ENCODE measurements at places on chromosomes 2 and 18.

DNA sequence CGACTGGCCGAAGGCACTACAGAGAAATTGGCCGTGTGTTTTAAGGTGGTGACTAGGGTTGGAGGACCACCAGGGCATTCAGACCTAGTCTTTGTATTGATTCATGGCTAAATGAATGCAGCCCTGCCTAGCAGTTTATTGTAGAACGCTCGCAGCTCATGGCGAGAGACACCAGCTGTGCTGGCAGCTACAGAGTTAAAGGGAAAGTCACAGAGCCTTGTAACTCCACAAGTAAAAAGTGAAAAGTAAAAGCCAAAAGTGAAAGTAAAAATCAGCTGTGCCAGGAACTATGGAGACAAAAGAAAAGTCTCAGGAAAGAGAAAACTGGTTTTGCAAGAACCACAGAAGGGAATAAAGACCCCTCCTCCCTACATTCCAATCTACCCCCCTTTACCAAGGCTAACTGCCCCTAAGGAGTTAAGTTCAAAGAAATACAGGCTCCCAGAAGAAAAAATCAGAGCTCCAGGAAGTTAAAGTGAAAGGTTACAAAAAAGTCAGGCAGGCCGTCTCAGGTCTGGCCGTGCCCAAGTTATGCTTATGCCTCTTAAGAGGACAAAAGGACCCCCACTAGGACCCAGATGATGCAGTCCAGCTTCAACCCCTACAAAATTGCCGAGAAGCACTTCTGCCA is 46.4 kb upstream of the SELENOI start:
- peak; percentile 19 for DNase-seq

DNA sequence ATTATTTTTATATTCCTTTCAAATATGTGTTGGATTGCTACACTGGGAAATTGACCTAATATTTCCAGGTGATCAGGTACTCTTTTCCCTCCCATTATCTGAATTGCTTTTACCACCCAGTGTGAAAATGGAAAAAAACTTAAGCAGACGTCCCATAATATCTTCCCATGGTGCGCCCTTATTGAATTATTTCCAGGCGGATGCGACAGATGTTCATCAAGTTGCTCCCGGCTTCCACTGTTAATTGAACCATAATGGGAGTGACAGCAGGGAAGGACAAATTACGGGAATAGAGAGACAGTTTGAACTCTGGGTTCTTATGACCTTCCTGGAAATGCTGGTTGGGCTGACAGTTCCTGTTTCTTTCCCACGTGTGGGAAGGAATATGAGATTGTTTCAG is 93.3 kb downstream of the THSD7B start:
- no peak for DNase-seq

DNA sequence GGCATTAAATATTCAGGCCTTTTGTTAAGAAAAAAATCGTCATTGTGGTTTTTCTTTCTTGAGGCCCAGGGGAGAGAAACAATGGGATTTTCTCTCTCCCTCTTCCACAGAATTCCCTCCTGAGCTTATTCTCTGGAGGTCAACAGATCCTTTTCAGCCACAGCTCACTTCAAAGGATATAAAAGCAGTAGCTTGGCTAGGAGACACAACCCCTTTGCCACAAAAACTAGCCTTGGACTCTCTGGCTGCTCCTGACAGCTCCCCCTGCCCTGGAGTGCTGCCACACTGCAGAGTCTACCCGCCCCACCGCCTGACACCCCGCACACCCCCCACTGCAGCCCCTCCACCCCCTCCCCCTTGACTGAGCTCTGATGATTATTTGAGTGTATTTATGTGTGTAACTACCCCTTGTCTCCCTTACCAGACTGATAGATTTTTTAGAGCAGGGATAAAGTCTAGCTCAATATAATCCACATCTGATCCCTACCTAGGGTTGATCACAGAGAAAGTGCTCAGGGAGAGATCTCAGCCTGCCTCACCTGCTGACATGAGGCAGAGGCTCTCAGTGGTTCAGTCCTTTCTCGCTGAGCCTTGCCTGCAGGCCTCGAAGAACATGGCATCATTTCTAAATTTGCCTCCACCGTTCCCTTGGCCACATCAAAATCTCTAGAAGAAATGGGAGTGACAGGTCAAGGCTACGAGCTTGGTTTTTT is 132.2 kb upstream of the SP5 start:
- no peak for DNase-seq

- DNase-seq = no peak
Measured at GRCh38 chr2:138500592-138501424, 762 bp upstream of the SPOPL start.

DNA sequence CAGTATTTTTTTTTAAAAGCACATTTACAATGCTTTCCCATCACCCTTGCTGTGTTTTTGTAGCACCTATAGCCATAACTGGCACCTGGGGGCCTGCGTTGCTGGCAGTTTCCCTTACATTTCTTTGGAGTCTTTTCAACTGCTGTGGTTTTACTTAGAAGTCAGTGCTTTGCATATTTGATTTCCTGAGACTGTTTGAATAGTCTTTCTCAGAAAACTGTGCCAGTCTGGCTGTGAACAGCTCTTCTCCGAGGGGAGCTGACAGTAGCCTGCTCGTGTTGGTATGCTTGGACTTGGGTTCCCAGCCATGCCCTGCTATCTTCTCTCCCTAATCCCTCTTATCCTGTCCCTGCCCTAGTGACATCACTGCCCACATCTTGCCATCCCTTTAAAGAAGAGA is 81.5 kb downstream of the DPP4 start:
- no peak for DNase-seq

DNA sequence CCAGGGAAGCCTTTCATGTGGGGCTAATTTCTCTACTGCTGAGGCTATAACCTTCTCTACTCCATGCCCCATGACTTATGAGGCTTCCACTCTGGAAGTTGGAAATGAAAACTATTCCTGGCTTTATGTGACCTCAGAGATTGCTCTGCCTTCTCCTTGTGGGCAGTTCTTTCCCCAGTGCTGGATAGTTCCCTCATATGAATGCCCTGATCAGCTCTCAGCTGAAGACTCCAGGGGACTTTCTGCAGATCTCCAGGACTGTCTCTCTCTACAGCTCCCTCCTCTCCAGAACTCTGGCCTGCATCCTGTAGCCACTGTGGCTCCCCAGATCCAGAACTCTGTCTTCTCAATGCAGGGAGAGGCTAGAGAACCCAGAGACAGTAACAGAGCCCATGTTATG is 235.1 kb downstream of the SEPTIN10 start:
- DNase-seq = no peak

DNA sequence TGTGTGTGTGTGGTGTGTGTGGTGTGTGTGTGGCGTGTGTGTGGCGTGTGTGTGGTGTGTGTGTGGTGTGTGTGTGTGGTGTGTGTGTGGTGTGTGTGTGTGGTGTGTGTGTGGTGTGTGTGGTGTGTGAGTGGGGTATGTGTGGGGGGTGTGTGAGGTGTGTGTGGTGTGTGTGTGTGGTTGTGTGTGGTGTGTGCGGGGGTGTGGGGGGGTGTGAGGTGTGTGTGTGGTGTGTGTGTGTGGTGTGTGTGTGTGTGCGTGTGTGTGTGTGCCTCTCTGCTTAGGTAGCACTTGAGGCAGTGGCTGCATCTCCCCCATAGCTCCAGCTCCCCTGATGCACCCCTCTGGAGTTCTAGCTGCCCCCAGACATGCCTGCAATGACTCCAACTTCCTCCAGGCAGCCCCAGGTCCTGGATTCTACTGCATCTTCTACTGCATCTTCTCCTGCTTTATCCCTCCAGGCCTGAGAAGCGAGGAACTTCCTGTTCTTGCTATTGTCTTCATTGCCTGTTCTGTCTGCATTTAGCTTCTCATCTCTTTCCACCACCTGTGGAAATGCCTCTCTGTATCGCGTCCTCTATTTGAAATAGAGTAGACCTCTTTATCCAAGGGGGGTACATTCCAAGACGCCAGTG is 22.2 kb upstream of the MLPH start:
- no peak for DNase-seq

DNA sequence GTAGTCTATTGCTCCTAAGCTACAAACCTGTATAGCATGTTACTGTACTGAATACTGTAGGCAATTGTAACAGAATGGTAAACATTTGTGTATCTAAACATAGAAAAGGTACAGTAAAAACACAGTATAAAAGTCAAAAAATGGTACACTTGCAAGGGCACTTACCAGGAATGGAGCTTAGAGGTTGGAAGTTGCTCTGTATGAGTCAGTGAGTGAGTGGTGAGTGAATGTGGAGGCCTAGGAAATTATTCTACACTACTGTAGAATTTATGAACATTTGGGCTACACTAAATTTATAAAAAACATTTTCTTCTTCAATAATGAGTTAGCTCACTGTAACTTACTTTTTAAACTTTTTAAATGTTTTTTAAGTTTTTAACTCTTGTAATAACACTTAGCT is 19.0 kb downstream of the NABP1 start:
- DNase-seq = no peak

GRCh38 chr18:76875390-76876325 is 53.3 kb downstream of the ZNF236 start:
- DNase-seq = peak; percentile 40

GRCh38 chr2:172230889-172231401 is 128.2 kb upstream of the DLX2 start:
- DNase-seq = no peak

DNA sequence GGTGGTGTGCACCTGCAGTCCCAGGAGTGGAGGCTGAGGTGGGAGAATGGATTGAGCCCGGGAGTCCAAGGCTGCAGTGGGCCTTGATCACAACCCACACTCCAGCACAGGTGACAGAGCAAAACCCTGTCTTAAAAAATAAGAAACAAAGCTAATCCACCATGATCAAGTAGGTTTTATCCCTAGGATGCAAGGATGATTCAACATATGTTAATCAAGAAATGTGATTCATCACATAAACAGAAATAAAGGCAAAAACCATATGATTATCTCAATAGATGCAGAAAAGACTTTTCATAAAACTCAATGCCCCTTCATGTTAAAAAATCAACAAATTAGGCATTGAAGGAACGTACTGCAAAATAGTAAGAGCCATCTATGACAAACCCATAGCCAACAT is 58.1 kb downstream of the CCBE1 start:
- no peak for DNase-seq

- DNase-seq = no peak
Measured at GRCh38 chr2:223641082-223641481, 38.9 kb upstream of the SCG2 start.

GRCh38 chr2:238383743-238384380 is 42.9 kb upstream of the ASB1 start:
- DNase-seq = no peak

- peak; percentile 70 for DNase-seq
Measured at GRCh38 chr18:489244-490023, 11.1 kb downstream of the COLEC12 start.

DNA sequence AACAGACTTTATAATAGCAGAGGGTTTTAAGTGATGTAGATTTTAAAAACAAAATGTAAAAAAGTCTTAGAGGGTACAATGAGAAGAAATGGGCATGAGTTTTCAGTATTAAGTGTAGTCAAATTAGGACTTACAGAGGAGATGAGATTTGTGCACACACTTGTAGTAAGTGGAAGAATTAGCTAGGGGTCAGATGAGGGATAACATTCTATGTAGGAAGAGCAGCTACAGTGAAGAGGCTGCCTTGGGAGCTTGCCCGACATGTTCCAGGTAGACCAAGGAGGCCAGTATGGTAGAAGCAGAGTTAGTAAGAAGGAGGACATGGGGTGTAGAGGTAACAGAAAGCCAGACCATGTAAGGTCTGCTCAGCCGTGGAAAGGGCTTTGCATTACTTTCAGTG is 189.2 kb upstream of the DSEL start:
- no peak for DNase-seq

DNA sequence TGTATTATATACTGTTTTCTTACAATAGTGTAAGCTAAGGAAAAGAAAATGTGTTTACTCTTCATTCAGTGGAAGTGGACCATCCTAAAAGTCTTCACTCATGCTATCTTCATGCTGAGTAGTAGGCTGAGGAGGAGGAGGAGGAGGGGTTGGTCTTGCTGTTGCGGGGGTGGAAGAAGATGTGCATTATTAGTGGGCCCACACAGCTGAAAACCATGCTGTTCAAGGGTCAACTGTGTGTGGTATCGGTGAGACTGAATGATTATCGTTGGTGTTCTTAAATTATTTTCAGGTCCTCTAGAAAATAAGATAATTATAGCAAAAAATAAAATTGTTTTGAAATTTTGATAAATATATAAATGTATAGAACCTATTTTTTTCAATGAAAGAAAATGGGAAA is 22.0 kb downstream of the INSIG2 start:
- no peak for DNase-seq

GRCh38 chr18:49342690-49343089 is 117.8 kb downstream of the DYM start:
- no peak for DNase-seq

GRCh38 chr2:230346921-230347533 is 20.0 kb downstream of the SP140L start:
- no peak for DNase-seq

DNA sequence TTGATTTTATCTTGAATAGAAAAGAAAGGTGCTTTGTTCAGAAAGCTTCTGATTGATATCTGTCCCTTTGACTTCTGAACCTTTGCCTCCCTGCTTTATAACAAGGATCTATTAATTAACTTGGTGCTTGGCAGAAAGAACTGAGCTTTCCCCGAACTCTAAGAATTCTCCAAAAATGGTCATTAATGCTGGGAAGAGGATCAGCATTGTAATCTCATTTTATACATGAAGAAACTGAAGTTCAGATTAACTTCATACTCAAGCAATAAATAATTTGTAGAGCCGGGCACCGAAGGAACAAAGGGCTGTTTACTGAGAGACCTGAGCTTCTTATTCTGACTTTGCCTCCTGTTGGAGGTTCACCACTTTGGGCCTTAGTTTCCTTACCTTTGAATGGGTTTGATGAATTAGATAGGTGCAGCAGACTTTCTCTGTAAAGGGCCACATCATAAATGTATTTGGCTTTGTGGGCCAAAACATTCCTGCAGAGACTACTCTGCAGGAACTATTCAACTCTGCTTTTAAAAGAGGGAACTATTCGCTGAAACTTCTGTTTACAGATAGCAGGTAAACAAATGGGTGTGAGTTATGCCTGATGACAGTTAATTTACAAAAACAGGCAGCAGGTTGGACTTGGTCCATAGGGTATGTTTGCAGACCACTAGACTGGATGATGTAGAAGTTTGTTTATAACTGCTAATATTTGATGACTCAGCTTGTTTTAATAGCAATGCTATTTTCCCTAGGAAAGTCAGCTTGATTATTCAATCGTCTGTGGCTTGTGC is 272.9 kb downstream of the TGIF1 start:
- DNase-seq = no peak

DNA sequence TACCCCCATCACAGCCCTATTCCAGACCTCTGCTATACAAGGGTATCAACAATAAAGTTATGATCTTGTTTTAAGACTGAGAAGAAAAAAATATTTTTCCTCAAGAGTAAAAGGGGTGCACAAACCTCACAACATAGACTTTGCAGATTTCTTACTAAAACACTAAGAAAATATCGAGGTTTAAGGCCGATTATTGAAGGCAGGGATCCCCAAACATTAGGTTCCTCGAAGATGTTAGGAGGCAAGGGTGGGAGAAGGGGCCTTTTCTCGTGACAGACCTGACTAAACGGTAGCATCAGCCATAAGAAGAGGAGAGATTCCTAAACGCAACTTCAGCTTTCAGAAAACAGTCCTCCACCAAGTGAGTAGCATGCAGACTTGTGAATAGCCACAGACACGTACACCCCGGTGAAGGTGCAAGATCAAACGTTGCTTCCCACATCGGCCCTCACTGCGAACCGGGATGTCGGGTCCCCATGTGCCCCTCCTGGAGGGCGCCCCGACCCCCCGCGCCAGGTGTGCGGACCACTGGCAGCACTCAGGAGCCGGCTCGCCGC is 678 bp downstream of the PIAS2 start:
- DNase-seq = peak; percentile 34

All from kidney capillary endothelial cell (primary cell).